ENCODE measurements at places on chromosomes 6 and 20.

GRCh38 chr6:62446647-62447316 lies 160.8 kb upstream of the KHDRBS2 start:
- no peak for DNase-seq

GRCh38 chr20:21315138-21315537 lies 12.0 kb downstream of the XRN2 start:
- DNase-seq = no peak

GRCh38 chr6:96576221-96576620 lies 13.3 kb downstream of the FHL5 start:
- DNase-seq = no peak

DNA sequence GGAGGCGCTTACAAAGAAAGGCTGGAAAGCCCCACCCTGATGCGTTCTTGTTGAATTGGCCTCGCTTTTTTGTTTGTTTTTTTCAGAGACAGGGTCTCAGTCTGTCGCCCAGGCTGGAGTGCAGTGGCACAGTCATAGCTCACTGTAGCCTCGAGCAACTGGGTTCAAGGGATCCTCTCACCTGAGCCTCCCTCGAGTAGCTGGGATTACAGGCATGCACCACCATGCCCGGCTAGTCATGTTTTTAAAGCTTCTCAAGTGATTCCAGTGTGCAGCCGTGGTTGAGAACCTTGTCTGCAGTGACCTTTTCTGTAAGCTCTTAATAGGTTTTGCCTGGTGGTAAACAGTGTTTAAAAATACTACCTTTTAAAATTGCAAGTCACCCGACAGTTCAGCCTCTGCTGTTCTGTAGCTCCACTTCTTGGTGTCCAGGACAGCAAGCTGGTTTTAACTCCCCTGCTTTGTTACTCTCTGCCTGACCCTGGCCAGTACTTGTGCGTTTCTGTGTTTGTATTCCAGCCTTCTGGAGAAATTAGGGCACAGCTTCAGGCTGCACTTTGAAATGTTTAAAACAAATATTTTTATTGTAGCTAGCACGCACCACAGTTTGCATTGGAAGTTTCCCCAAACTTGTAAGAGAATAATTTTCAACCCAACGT lies 54.4 kb downstream of the KDM1B start:
- DNase-seq = no peak

GRCh38 chr6:132650429-132650828 lies 8.6 kb downstream of the TAAR1 start:
- DNase-seq = no peak

GRCh38 chr6:125469915-125470314 lies 168.1 kb upstream of the HDDC2 start:
- DNase-seq = no peak

DNA sequence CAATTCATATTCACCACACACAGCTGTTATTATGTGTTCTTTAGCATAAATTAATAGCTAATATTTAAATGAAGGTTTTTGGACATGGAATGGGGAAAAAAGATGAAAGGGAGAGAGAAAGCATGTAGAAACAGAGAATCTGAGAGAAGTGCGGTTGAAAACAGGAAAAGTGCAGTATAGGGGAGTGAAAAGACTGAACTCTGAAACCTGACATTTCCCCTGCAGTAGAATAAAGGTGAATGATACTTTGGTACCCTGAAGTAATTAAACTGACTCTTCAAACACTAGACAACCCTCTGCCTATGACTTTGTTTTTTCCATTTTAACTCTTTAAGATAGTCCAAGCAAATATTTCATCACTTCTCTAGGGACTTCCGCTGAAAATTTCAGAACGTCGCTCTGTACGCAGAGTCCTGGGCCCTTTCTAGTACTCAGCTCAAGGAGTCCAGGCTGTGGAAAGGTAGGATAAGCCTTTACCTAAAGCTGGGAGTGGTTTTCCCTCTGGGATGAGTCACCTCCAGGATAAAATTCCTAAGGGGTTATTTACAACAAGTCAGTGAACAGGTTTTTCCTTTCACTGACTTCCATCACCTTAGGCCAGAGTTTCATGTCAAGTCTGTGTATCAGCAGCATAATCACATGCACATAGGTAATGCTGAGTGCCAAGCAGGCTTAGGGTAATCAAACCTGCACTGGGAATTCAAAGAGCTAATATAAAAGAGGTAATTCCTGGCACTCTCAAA lies 614.5 kb downstream of the PKHD1 start:
- no peak for DNase-seq

GRCh38 chr6:110543106-110543505 lies 66.7 kb upstream of the SLC22A16 start:
- no peak for DNase-seq

DNA sequence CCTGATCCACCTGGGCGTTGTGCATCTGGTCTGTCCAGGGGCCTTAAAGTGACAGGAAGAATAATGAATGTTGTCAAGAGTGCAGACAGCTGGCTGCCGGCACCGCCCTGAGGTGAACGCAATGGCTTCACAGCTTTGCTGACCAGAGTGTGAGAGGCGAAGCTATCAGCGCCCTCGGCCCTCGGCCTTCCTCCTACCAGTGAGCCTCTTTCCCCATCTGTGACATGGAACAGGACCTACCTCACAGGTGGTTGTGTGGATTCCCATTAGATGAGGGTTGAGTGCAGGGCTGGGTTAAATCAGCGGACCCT lies 54.8 kb downstream of the CTCFL start:
- no peak for DNase-seq

DNA sequence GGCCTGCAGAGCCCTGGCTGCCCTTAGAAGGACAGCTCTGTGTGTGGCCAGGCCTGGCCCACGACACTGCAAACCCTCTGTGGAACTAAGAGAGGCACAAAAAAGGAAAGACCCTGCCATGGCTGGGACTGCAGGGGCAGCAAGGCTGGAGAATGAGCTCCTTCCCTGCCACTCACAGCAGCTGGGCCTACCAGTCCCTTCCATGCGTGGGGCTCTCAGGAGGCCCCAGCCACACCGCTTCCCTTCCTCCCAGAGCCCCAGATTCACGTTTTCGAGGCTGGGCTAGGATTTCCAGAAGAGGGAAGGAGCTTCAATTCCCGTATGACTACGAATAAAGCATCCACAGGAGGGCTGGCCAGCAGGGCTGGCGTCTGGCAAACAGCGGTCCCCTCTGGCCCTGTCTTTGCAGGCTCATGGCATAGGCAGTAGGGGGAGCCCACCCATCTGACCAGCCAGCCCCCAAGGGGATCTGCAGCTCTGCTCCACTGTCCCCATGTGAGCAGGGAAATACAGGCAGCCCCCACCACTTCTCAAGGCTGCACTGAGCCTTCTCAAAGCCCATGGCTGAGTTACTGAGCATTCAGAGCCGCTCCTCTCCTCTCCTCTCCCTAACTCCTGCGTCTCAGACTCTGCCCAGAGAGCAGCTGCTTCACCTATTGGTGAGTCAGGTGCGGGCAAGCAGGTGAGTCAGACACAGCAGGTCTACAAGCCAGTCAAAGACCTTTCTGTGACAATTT lies 53.1 kb downstream of the NINL start:
- DNase-seq = no peak

GRCh38 chr20:54180931-54181330 lies 7.1 kb upstream of the CYP24A1 start:
- no peak for DNase-seq

DNA sequence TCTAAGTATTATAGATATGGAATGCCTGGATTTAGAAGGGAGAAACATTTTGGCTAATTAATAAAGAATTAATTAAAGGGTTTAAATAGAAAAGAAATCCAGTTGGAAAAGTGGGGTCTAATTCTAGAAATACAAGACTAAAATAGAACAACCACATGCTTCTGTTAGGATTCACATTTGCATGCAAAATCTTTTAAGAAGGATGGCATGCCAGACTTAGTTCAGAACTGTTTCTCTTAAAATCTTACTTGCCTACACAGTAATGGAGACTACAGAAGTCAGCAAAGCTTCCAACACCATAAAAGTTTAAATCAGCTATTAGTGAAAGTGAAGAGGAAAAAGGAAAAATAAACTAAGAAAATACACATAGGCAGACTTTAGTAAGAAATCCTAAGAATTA lies 32.7 kb upstream of the KATNA1 start:
- DNase-seq = no peak

DNA sequence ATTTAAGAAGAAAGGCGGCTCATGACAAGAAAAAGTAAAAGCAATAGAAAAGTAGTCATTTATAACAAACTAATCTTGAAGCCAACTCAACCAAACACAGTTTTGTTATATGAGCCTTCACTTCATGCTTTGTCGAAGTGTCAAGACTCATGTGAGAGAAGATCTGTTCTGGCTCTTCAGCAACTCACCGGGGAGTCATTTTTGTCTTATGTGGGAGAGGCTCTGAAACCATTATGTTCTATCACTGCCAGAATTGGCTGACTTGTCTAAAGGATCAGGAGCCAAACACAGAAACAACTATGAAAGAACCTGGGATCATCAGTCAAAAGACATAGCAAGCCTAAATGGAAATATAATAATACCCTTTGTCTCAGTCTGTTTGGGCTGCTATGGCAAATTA lies 105.2 kb downstream of the CDK19 start:
- no peak for DNase-seq

DNA sequence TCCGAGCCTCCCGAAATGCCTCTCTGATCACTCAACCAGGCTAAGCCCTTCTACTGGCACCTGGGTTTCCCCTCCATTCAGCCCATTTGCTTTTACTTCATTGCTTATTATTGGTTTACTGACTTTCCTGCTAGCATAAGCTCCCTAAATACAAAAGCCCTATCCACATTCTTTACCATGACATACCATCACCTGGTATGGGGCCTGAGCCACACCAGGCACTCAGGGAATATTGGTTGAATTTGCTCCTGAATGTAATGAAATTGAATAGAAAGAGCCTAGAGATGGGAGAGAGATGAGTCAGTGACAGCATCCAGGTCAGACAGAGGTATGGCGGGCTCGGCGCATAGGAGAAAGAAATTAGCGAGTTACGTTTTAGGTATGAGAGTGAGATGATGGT lies 120.0 kb downstream of the CD164 start:
- no peak for DNase-seq

- no peak for DNase-seq
These were observed 183.9 kb downstream of the SYNDIG1 start for GRCh38 chr20:24653306-24653705.

- no peak for DNase-seq
These were observed 654.1 kb upstream of the NOX3 start for GRCh38 chr6:156109713-156110112.

DNA sequence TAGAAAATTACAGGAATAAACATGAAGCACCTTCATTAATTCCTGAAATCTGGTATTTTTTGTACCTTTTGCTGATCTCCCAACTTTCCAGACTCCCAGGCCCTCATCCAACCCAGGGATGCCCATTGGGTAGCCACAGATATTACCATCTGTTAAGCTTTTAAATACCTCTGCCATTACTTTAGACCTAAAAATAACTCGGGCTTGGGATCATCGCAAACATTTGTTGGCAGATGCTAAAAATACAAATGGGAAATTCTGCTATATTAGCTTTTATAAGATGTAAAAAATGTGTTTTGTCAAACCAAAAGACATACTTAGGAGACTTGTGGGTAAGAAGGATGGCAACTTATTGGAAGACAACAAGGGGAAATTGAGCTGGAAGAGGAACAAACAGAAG lies 376.1 kb downstream of the CENPW start:
- no peak for DNase-seq

GRCh38 chr20:10453241-10453640 lies 18.1 kb downstream of the SLX4IP start:
- DNase-seq = no peak

- no peak for DNase-seq
These were observed 734 bp downstream of the MMS22L start for GRCh38 chr6:97282238-97282725.

DNA sequence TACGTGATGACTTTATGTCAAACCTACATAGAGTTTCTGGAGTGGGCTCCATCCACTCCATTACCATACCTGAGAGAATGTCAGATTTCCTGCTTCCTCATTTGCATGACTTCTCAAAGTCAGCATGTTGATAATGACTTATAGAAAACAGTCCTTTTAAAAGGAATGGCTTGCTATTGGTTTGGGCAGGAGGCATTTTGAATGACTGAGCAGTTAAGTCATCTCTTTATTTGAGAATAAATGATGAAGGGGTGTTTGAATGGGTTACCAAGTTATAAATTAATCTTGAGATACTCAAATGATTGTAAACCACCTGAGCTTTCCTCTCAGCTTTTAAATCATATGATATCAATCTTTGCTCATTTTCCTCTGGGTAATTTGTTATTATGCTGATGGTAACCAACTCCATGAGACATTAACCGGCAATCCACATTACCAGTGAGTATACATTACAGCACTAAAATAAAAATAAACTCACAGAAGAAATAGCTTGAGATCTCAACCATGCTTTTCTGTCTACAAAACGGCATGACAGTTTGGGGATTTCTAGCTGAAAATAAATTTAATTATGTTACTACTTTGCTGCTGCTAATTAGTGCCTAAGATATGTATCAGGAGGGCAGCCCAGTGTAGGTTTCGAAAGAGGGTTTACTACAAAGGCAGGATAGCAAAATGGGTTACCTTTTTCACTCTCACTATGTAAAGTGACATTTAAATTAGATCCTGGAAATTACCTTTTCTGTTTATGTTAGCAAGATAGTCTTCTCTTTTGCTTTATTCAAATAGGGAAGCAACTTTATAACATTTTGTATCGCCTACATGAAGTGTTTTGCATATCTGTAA lies 78.8 kb downstream of the RPS12 start:
- no peak for DNase-seq

GRCh38 chr20:5044075-5044620 lies 42.8 kb upstream of the SLC23A2 start:
- DNase-seq = no peak

GRCh38 chr20:57265336-57265996 lies 975 bp downstream of the BMP7 start:
- DNase-seq = no peak

GRCh38 chr6:5302995-5303622 lies 41.8 kb downstream of the FARS2 start:
- DNase-seq = peak; percentile 5

- no peak for DNase-seq
These were observed 68.5 kb downstream of the MAP3K5 start for GRCh38 chr6:136723780-136724179.

DNA sequence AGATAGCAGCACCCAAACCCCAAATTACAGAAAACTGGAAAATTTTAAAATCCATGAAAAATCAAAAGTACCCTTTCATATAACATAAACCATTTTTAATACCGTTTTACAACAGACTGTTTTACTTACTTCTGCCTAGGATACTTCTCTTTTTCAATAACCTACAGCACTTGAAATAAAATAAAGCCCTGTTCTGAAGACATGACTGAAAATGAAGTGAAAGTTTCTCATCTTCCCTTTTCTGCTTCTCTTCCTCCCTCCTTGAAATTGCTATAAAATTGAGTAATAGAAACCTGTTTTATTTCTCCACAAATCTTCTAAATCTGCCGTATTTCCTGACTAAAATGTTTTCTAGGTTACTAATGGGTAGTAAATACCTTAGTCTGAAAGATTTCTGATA lies 20.3 kb downstream of the MMS22L start:
- no peak for DNase-seq

DNA sequence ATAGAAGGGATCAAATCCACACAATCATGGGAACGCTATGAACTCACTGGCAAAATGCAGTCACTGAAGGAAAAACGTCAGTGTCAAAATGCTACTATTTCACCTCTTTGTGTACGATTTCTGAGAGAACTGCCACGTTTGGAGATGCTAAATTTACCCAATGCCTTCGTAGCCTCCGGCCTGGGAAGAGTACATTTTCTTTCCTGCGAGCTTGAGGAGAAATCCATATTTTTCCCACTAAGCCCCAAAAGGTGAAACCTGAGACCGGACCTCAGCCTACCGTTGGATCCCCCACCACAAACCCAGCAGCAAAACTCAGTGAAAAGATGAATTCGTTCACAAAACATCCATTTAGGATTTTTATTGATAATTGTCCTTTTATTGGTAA lies 131.7 kb downstream of the GPX5 start:
- DNase-seq = no peak

GRCh38 chr6:123997223-123997622 lies 193.6 kb downstream of the NKAIN2 start:
- peak; percentile 68 for DNase-seq
